Stimulated activated CD8-positive, alpha-beta memory T cell treated with anti-CD3 and anti-CD28 coated beads, Interleukin-2, amount 100 ng/mL, for 1 hour (primary cell): ENCODE measurements at places on chromosomes 7 and 10.
A peak's percentile ranks its signal among the peaks of the same experiment; 100 is the strongest.

GRCh38 chr7:74039337-74039736 is 11.4 kb downstream of the ELN start:
- no peak for DNase-seq

DNA sequence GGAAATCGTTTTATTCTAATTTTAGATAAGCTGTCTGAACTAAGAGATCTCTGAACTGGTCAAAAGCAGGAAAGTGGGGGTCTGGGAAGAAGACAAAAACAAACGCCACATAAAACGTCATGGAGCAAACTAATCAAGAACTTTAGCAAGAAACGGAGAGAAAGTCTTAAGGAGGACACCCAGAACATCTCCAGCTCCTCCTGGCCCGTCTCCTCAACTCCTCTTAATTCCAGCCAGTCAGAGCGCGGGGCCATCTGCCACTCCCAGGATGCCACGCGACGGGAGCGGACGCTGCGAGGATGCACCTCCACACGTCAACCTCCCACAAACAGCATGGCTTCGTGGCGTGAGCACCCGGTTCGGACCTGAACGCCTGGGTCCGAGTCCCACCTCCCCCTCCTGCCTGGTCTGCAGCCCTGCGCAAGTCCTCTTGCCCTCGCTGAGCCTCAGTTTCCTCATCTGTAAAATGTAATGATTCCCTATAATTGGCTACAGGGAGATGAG is 598 bp downstream of the MMS19 start:
- peak; percentile 7 for DNase-seq

GRCh38 chr7:98294798-98295382 is 13.4 kb downstream of the BRI3 start:
- DNase-seq = no peak

DNA sequence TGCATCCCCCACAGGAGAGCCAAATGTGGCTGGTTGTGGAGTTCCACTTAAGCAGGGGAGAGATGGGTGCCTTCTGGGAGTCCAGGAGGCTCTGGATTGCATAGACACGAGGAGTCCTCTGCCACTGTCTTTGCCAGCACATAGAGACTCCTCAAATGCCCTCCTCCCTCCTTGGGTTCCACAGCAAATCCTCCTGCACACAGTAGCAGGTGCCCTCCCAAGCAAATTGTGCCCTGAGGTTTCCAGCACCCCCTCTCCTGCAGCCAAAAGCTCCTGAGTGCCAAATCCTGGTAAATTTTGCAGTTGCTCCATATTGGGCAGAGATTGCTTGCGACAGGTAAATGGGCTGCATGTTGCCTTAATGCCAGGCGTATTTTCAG is 5.8 kb downstream of the EVX1 start:
- no peak for DNase-seq

DNA sequence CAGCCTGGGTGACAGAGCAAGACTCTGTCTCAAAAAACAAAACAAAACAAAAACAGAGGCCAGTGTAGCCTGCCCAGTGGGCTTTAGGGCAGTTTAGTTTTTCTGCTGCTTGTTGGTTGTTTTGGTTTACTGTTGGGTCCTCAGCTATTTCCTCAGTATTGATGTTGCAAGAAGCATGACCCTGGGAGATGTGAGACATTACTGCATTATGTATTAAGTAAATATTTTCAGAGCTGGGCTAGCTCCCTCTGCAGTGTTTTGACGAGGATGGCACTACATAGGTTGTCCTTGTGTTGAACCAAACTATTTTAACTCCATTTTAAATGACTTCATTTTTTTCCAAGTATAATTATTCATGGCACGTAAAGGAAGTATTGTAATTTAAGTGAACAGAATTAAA is 4.8 kb downstream of the AKAP9 start:
- DNase-seq = no peak

GRCh38 chr7:87875151-87876039 is 765 bp downstream of the SLC25A40 start:
- DNase-seq = no peak

- no peak for DNase-seq
Measured at GRCh38 chr10:3892440-3893425, 107.7 kb upstream of the KLF6 start.

- DNase-seq = no peak
Measured at GRCh38 chr10:95694665-95695064, 938 bp upstream of the TCTN3 start.

DNA sequence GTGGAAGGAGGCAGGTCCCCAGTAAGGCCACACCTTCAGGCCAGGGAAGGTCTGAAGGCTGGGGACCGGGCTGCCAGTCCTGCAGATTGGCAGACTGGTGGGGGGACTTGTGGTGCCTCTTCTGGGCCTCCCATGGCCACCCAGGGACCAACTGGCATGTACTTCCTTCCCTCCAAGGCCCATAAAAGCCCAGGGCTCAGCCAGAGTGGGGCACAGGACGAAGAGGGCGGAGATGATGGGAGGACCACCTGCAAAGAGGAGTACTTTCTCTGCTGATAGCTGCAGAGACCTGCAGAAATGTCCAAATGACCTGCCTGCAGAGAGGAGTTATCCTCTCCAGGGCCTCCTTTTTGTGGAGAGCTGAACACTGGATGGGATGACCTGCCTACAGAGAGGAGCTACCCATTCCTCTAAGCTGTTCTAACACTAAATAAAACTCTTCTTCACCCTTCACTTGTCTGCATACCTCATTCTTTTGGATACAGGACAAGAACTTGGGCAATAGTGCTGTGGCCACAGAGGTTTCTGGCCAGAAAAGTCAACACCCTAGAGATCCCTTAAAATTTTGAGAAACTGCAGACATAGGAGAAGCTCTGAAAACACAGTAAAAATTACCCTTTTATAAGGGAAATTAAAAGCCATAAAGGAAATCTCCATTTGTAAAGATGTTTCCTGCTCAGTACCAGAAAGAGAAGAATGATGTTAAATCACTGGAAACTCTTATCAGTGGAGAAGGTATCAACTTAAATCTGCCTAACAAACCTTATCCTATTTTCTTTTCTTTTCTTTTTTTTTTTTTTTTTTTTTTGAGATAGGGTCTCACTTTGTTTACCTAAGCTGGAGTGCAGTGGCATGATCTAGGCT is 20.7 kb upstream of the PRF1 start:
- no peak for DNase-seq

DNA sequence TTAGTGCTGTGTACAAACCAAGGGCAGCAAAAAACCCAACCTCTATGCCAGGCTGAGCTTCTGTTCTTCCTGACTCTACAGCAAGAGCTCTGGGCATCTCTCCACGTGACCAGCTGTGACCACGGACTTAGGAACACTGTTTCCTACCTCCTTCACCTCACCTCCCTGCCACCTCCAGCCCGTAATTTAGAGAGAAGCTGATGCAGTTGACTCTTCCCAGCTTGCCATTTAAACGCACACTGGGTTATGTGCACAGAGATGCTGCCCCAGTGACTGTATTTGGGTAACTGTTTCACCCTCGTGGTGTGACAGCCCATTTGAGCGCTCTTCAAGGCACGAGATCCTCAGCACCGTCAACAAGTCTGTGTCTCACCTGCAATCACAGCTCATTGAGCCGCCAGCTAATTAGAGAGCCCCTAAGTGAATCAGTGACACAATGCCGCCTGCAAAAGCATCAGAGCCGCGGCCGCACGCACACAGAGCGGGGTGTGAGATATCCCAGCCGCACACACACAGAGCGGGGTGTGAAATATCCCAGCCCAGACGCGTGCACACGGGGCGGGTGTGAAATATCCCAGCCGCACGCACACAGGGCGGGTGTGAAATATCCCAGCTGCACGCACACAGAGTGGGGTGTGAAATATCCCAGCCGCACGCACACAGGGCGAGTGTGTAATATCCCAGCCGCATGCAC is 319.7 kb downstream of the PTPRN2 start:
- no peak for DNase-seq

GRCh38 chr10:28533571-28534304 is 820 bp downstream of the WAC start:
- peak; percentile 56 for DNase-seq

DNA sequence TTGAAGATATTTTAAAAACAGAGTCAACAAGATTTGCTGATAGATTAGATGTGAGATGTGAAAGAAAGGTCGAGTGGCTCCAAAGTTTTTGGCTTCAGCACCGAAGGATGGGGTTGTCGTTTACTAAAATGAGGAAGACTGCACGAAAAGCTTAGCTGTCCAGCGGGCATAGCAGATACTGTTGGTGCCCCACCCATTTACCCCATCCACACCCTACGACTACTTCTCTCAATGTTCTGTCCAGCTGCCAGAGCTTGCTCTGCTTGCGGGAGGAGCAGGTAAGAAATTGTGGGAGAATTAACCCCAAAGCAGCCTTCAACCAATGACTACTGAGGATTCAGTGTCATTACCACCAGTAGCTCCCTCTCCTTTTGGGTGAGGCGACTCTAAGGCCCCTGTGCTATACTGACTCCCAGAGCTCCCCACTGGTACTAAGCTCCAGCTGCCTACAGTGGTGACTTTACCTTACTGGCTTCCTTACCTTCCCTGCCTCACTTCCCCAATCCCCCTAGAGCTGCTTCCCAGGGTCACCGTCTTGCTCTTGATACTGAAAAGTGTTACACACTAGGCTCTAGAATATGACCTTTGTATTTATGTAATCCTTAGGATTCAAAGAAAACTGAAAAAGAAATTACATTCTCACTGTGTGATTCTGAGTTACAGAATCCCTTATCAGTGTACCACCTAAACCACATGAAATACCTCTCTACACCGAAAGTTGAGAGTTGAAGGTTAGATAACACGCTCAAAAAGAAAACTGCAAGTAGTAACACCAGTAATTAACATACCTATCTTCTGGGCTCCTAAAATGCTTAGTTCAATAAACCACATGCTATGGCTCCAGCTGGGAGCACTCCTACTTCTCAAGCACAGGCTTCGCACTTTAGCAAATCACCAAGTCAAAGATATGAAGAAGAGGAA is 22.3 kb downstream of the CACUL1 start:
- DNase-seq = no peak

GRCh38 chr10:58081353-58081752 is 186.3 kb downstream of the IPMK start:
- no peak for DNase-seq

DNA sequence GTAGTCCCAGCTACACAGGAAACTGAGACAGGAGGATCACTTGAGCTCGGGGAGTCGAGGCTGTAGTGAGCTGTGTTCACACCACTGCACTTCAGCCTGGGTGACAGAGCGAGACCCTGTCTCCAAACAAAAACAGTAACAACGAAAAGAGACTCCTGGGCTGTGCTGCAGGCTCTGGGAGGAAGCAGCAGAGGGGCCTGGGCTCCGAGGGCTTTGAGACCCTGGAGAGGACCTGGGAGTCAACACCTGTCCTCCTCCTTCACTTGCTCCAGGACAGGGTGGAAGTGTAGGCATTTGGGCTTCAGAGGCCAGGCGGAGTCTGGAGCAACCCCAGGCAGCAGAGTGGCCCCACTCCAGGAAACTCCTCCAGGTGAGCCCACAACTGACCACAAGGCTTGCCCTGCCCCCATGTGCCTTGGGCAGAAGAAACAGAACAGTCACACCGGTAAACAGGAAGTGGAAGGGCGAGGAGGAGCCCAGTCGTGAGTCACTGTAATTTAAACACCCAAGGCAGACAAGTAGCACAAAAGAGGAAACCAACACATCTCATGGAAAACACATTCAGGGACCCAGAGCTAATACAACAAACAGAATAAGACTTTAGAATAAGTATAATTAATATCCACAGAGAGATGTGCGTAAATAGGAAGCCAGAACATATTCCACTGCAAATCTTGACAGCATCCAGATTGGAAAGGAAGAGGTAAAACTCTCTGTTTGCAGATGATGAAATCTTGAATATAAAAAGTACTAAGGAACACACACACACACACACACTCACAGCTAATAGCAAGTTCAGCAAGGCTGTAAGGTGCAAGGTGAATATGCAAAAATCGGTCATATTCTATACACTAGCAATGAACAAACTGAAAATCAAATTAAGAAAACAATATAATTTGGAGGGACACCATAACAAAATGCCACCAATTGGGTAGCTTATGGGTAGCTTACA is 20.5 kb upstream of the RASGEF1A start:
- no peak for DNase-seq

DNA sequence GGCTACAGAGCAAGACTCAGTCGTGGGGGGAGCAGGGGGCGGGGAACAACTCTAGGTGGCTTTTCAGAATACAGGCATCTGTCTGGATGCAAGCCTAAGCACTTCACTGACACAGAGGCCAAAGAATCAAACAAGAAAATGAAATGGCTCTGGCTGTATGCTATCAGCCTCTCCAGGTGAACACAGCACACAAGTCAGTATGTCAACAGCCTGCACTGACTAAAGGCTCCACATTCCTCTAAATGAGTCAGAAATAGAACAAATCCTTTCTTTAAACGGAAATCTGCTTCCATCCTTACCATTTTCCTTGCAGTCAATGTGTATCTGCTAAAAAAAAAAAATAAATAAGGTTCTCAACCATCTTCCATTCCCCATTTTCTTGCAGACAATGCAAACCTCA is 88.3 kb downstream of the ARMH3 start:
- DNase-seq = no peak

- DNase-seq = no peak
Measured at GRCh38 chr7:152711444-152711944, 35.6 kb upstream of the XRCC2 start.

DNA sequence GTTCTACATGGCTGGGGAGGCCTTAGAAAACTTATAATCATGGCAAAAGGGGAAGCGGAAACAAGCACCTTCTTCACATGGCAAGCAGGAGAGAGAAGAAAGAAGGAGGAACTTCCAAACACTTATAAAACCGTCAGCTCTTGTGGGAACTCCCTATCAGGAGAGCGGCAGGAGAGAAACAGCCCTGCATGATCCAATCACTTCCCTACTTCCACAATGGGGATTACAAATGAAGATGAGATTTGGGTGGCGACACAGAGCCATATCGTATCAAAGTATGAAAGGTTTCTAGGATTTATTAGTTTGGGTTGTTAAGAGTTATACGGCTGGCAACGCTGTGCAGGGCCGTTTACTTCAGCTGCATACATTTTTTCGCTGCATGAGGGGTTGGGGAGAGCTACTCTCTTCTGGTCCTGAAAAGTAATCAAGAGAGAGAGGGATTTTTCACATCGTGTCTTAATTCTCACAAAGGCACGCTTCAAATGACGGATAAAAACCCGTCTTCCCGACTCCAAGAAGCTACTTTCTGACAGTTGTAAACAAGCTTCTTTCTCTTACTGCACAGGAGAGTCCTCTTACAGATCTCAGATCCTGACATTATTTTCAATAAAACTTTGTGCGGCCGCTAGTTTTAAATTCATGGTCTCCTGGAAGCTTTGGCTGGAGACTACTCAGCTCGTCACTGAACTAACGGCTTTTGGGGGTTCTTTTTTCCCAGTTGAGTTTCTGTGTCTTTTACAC is 751 bp upstream of the GTPBP10 start:
- DNase-seq = no peak

- DNase-seq = no peak
Measured at GRCh38 chr10:19168584-19168983, 120.0 kb downstream of the MALRD1 start.

GRCh38 chr10:113788604-113789083 is 37.2 kb downstream of the PLEKHS1 start:
- no peak for DNase-seq

- no peak for DNase-seq
Measured at GRCh38 chr7:23331132-23331531, 32.0 kb downstream of the MALSU1 start.

GRCh38 chr10:35352512-35352911 is 16.2 kb downstream of the CCNY start:
- no peak for DNase-seq

GRCh38 chr10:72889391-72889831 is 4.1 kb upstream of the OIT3 start:
- DNase-seq = no peak
